Stimulated activated CD4-positive, alpha-beta T cell treated with anti-CD3 and anti-CD28 coated beads, Interleukin-1b, Interleukin-23, amount 100 ng/mL, for 1 hour (primary cell): ENCODE measurements at places on chromosomes 1 and 21.
A peak's percentile ranks its signal among the peaks of the same experiment; 100 is the strongest.

DNA sequence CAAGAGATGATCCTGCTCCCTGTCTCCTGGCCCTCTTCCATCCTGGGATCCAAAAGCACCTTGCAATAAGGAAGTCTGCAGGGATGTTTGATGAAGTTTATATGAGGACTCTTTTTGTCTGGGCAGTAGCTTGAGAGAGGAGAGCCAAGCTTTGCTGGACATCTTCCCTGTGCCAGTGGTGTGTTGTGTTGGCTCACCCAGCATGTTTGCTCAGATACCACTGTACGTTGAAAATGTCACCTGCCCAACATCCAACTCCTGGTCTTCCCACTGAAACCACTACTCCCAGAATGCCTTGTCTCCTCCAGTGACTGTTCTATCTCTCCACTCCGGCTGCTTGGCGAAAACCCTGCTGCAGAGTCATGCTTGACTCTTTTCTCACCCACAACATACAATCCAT is 12.8 kb downstream of the CDK18 start:
- no peak for DNase-seq

DNA sequence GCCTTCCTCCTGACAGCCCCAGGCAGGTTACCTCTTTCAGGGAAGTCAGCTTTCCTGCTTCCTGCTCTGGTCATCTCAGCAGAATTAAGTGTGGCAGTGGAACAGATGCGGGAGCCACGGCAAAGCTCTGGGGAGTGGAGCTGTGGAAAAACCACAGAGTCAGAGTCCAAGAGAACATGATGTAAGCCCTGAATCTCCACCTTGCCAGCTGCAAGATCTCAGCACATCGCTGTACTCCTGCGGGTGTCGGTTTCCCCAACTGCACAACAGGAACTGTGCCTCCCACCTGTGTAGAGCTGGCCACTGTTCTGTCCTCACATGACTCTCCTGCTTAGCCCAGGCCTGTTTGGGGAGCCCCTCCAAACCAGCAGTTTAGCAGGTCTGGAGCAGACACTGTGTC is 123.7 kb downstream of the MATN1 start:
- no peak for DNase-seq

- DNase-seq = no peak
These were observed 30.1 kb downstream of the OLFML2B start for GRCh38 chr1:161993576-161993975.

GRCh38 chr21:14949603-14950002 is 115.2 kb downstream of the NRIP1 start:
- DNase-seq = no peak

GRCh38 chr1:35659589-35659988 is 18.3 kb upstream of the PSMB2 start:
- DNase-seq = no peak

DNA sequence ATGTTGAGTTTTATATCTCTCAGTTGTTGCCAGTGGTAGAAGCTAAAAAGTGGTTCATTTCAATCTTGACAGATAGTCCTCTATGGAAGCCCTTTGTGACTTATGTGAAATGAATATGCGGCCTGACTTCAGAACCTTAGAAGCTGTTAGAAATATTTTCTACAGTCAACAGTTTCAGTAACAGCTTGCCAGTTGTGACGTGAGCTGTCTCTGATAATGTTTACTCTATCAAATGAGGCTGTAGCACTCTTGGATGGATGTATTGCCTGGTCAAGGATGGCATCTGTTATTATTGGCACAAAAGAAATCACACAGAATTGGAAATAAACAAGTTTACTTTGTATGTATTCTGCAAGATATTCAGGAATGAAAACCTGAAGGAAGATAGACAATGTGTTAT is 31.9 kb downstream of the SNX7 start:
- no peak for DNase-seq

DNA sequence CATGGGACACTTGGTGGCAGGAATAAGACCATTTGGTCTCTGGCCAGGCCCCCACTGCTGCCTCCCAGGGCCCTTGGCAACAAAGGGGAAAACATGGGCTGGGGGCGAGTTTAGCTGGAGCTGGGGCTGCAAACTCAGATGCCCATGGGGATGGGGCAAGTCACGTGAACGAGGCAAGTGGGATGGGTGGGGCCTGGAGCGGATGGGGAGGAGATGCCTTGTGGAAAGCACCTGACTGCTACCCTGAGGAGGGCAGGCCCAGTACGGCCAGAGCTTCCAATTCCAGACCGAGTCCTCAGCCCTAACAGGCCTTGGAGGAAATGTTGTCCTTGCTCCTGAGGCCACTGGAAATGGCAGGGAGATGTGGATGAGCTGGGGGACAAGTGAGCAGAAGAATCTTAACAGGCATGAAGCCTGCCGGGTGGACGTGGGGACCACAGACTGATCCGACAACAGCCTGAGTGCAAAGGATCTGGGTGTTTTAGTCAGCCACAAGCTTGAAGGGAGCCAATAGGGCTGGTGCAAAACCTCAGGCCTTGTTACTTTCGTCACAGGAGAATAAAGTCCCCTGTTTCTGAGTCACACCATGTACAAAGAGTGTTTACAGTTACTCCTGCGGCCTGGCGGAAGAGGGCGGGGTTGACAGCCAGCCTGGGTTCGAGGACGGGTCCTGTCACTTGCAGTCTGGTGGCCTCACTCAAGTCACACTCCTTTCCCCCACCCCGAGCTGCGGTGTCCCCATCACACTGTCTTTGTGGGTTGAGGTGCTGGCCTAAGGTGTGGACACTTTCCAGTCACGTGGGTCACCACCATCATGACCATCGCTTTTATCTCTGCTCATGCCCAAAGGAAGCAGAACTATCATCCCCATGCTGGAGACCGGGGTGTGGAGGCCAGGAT is 19.1 kb downstream of the RUNX3 start:
- peak; percentile 34 for DNase-seq

DNA sequence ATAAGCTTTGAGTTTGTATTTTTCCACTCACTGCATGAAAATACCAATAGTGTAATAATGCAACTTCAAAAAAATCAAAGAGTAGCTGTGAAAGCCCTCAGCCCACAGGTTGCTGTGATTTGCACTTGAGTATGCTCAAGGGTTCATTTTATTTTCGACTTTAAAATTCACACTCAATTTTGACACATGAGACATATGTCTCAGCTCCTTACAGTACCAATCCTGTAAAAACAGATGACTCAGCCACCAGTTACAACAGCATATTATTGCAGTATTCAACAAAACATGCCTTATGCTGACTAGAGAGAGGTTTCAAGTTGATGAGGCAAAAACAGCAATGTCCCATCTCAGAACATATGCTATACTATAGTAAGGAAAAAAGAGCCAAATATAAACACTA is 66.1 kb downstream of the CYYR1 start:
- no peak for DNase-seq

DNA sequence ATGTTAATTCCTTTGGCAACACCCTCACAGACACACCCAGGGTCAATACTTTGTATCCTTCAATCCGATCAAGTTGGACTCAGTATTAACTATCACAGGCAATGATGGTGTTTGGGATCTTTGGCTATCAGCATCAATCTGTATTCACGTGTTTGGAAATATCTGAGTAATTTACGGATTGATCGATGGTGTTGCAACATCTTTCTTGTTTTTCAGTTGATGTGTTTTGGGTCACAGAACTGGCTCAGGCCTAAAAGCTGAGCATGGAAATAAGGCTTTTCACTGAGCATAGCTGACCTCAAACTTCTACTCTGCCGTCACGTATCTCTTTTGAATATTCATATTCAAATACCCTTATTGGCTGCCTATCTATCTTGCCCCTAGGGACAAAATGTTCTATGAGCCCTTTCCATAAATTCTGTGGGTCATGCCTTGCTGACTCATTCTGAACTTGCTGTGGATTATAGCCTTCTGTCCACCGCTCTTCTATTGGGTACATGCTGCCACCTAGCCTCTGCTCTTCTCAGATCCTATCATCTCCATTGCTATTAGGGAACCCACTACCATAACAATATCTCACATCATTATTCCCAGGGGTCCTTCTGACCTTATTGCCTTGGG is 156.0 kb downstream of the PDE4B start:
- DNase-seq = no peak

DNA sequence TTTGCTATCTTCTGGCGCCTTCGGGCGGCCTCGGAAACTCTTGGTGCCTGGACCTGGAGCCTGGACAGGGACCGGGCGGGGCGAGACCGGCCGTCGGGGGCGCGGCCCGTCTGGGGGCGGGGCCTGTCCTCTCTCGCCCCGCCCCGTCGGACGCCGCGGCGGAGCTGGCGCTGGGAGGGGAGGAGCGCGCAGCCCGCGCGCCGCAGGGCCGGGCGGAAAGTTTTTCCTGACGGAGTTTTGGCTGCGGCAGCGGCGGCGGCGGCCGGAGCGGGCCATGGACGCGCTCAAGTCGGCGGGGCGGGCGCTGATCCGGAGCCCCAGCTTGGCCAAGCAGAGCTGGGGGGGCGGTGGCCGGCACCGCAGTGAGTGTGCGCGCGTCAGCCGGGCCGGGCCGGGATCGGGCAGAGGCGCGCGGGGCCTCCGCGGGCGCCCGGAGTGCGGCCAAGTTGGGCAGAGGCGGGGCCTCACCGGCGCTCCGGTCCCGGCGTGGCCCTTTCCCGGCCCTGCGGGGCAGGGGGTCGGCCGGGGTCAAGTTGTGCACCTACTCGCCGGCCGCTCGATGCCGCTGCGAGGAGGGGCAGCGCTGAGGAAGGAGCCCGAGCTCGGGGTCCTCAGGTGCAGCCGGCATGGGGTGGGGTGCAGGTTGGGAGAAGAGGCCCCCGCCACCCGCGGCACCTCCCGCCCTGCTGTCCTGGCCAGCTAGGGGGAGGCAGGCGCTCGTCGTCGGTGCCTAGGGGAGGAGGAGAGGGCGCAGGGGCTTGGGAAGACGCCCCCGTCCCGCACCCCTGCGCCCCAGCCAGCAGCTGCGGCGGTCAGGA is at the start of gene LDLRAP1:
LDLRAP1 (plus strand) TSS at position 182 of the 818 bp plus-strand sequence; CDS start at position 275, 93 bp downstream.
- no peak for DNase-seq
